NCI-H774 (cell line): ENCODE measurements at places on chromosomes 1 and 21.

- no peak for DNase-seq
These were observed 479.9 kb upstream of the PLXNA2 start for GRCh38 chr1:208724079-208724478.

GRCh38 chr1:229373395-229373794 is 30.5 kb upstream of the CCSAP start:
- DNase-seq: no peak

DNA sequence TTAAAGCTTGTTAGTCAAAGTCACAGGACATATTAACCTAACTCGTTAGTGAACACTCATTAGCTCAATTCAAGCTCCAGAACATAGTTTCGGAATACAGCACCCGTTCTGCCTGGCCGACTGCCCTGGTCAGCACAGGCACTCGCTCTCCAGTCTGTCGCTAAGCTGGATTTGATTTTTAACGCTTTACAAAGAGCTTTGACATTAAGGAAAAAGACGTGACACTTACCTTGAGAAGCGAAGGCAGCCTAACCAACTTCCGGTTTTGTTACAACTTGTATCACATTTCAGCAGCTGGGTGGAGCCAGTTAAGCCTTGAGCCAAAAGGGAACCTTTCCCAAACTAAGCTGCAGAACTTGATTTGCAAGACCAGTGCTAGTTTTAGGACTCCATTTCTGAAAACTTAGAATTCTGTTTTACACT is at the start of gene FRRS1:
TSS of gene FRRS1 (minus strand) at position 258 of the 423 bp plus-strand sequence. CDS start 17,867 bp downstream, outside the sequence.
- peak; percentile 61 for DNase-seq

GRCh38 chr1:226678251-226678650 is 60.8 kb downstream of the ITPKB start:
- DNase-seq: no peak

DNA sequence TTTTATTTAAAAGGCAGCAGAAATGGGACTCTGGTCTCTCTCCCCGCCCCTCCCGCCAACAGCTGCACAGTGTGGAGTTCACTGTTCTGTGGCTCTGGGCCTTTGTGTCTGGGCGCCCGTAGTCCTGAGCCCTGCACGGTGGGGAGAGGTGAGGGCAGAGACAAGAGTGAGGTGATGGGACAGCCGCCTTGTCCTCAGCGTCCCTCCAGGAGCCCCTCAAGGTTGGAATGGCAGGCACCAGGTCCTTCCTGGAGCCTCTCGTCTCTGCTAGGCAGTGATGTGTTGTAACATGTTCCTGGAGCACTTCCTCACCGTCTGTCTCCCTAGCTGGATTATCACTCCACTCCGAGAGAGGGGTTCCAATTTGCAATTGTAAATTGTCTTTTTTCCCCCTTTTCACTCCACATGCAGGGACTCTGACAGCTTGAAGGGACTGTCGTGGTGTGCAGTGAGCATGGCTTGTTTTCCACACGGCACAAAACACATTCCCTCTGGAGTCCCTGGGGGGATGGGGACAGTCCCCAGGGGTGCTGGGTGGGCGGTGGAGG is 44.6 kb upstream of the C1orf174 start:
- DNase-seq: no peak

GRCh38 chr1:175494011-175494554 is 249.3 kb downstream of the TNR start:
- DNase-seq: no peak
